Activated CD4-positive, alpha-beta memory T cell treated with anti-CD3 and anti-CD28 coated beads, Interleukin-2, amount 10 ng/mL, durations not matched to agents 7 days and 5 days (primary cell): ENCODE measurements at places on chromosomes 6 and 20. TPM values are rescaled to one million over a fixed set of nuclear protein-coding genes. Genes with fewer than 3 reads are reported as not detected.

The HTR1B gene
- total RNA-seq, result not detected

The SPATA25 gene
- total RNA-seq, result 0.30 TPM

The RAD21L1 gene
- total RNA-seq, result not detected

The ETV7 gene
- total RNA-seq, result 20.7 TPM

The SNX14 gene
- 48.2 TPM for total RNA-seq

The MAN1A1 gene
- total RNA-seq, result 22.0 TPM
